ENCODE measurements at places on chromosomes 2 and 18.

DNA sequence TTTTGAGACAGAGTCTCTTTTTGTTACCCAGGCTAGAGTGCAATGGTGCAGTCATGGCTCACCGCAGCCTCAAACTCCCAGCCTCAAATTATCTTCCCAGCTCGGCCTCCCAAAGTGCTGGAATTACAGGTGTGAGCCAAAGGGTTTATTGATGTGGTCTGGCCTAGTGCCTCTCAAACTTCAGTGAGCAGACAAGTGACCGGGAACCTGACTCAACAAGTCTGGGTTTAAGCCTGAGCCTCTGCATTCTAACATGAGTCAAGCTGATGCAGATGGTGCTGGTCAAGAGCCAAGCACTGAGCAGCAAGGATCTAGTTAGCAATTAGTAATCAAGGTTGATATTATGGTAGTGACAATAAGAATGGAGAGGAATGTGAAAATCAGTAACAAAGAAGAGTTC lies 21.3 kb downstream of the CDK15 start:
- no peak for DNase-seq

DNA sequence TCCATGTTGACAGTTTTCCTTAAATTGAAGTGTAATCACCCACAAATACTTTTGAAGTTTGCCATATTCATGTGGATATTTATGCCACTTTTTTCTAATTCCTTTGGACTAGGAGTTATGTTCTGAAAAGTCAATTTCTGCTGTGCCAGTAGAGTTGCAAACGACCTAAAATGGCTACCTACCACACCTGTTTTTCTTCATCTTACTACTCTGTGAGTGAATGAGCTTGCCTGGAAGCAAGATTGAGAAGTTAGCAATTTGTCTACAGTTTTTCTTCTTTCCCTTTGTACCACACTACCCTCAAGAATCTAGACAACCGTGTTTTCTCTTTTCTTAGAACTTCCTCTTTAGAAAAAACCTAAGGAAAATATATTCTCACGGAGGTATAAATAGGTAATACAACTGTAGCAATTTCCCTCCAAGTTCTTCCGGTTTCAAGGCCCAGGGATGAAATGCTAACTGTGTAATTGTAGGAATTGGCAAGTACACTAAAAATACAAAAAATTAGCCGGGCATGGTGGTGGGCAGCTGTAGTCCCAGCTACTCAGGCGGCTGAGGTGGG lies 7.3 kb upstream of the SLC39A10 start:
- no peak for DNase-seq

GRCh38 chr2:176813621-176814049 lies 399.0 kb upstream of the HNRNPA3 start:
- DNase-seq = peak; percentile 21

DNA sequence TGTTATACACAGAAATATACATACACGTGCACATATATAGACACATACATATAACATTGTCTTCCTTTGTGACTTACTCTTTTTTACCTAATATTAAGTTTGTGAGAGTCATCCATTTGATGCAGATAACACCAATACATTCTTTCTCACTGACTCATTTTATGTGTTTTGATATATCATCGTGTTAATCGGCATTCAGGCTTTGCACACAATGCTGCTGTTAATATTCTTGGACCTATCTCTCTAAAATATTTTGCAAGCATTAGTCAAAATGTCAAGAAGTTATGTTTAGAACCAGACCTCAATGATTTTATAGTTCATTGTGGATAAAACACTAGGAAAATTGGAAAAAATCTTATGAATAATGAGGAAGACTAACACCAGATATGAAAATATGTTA lies 441.1 kb downstream of the LRATD1 start:
- no peak for DNase-seq

GRCh38 chr2:3051266-3051665 lies 326.4 kb downstream of the EIPR1 start:
- no peak for DNase-seq

- no peak for DNase-seq
Measured at GRCh38 chr2:168184681-168185513, 62.5 kb downstream of the STK39 start.
